ENCODE measurements at places on chromosomes 7 and 10.
A peak's percentile ranks its signal among the peaks of the same experiment; 100 is the strongest.

- no peak for DNase-seq
Observed at GRCh38 chr7:74542558-74543117, 88.9 kb downstream of the GTF2IRD1 start.

DNA sequence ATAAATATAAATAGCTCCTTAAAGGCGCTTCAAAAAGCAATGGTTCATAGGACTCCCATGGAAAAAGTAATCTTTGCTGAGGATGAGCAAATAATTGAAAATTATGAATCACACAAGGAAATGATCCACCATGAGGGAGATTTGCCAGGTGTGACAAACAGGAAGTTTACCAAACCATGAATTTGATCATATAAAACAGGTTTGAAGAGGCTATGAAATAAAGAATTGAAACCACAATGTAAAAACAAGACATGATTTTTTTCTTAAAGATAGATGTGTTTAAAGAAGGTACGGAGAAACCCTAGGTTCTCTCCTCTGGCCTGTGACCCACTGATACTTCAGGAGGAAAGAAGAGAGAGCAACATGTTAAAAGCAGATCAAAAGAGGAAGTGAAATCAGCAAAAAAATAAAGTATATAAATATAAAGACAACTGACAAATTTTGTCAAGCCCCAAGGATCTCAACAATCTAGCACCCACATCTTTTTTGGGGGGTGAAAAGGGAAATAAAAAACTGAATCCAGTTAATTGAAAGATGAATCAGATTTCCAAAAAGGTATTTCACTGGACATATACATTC lies 111.3 kb upstream of the ASAH2 start:
- no peak for DNase-seq

- no peak for DNase-seq
Observed at GRCh38 chr10:45561952-45562351, 110.6 kb downstream of the ZFAND4 start.

- DNase-seq = no peak
Observed at GRCh38 chr7:128264477-128264876, 23.4 kb downstream of the LEP start.

GRCh38 chr7:147775516-147776284 lies 814.9 kb upstream of the C7orf33 start:
- no peak for DNase-seq

GRCh38 chr10:17249820-17250219 lies 21.8 kb downstream of the VIM start:
- no peak for DNase-seq

- no peak for DNase-seq
Observed at GRCh38 chr7:17236171-17236570, 62.3 kb upstream of the AHR start.

- DNase-seq = no peak
Observed at GRCh38 chr10:28920091-28920490, 242.8 kb downstream of the BAMBI start.

DNA sequence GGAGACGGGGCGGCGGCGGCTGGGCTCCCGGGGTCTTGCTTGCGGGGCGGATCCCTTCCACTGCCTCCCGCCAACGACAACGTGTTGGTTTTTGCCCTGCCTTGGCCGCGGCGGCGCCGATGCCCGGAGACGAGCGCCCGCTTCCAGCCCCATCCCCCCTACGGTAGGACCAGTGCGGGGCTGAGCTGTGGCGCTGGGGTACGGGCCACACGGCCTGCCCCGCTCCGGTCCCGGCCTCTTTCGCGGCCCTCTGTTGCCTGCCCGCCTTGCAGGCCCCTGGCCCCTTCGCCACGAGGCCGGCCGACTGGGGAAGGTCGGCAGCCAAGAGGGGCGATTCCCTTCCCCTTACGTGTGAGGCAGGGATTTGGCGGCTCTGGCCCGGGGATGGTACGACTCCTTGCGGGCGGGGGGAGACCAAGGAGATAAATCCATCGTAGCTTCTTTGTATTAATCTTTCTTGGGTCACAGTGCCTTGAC lies 488 bp downstream of the EIF4H start:
- no peak for DNase-seq

GRCh38 chr7:18530224-18531179 lies 35.0 kb downstream of the HDAC9 start:
- DNase-seq = no peak

DNA sequence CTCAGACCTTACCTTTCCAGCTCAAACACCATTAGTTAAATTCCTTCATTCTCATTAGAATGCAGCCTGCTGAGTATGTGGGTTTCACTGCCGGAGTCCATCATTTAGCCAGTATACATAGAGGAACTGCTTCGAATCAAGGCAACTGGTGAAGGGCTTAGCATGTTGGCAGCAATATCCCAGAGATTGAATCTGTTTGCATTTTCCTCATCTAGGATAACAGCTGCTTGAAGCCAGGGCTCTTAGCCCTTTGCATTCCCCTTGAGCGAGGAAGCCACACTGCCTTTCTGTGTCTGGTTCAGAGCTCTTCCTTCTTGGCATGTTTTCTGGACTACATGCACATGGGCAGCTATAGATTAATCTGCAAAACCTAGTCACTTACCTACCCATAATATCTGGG lies 14.7 kb downstream of the NODAL start:
- no peak for DNase-seq

DNA sequence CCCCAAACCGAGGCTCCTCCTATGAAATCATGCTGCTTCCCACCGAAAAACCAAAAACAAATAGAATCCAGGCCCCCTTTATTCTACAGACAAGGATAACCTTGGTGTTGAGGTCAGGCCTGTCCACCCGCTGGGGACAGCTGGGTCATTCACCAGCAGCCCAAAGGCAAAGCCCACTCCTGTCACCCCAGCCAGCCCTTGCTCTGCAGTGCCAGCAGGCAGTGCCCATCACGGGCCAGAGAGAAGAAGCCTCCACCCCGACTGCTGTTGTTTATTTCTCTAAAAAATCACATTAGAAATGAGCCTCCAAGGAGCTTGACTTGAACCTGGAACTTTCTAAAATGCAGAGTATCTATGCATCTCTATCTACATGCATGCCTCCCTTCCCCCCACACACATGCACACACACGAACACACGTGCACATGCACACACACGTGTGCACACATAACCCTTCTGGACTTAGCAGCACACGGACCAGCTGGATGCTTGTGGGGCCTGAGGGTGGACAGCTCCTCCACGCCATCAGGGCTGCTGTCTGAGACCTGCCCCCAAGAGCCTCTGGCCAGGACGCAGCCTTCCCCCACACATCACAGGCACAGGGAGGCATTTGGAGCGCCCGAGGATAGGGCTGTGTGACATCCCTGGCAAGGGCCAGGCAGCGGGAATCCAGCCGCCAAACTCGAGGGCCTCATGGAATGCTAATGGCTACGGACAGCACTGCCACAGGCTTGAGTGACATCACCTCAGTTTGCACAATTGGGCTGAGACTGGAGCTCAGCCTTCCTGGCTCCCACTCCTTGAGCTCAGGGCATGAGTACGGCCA lies 22.8 kb downstream of the PRKAG2 start:
- no peak for DNase-seq

- DNase-seq = no peak
Observed at GRCh38 chr10:121409466-121410104, 188.7 kb downstream of the FGFR2 start.

- peak; percentile 10 for DNase-seq
Observed at GRCh38 chr10:118259288-118259906, 82.7 kb downstream of the FAM204A start.

GRCh38 chr10:17076626-17077345 lies 52.8 kb downstream of the CUBN start:
- no peak for DNase-seq

DNA sequence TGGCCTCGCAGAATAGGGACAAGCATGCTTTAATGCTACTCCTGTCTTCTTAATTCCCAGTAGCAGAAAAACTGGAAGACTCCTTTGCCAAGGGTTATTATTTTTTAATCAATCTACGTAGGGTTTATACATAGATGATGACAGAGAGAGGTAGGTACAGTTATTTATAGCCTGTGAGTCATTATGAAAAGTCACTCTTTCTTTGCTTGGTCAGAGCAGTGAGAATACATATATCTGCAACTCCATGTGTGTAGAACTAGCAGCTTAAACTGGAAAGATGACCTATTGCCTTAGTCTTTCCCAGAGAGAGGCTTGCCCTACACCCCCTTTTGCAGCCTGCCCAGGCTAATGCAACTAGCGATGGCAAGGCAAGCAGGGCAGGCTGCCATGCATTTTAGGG lies 1050.6 kb downstream of the NRG3 start:
- no peak for DNase-seq

All from stimulated activated CD4-positive, alpha-beta T cell treated with anti-CD3 and anti-CD28 coated beads, Interleukin-15, amount 100 ng/mL, for 48 hours (primary cell).